Left ventricle myocardium inferior (tissue), 1 donor: ENCODE measurements at places on chromosomes 13 and 19.

DNA sequence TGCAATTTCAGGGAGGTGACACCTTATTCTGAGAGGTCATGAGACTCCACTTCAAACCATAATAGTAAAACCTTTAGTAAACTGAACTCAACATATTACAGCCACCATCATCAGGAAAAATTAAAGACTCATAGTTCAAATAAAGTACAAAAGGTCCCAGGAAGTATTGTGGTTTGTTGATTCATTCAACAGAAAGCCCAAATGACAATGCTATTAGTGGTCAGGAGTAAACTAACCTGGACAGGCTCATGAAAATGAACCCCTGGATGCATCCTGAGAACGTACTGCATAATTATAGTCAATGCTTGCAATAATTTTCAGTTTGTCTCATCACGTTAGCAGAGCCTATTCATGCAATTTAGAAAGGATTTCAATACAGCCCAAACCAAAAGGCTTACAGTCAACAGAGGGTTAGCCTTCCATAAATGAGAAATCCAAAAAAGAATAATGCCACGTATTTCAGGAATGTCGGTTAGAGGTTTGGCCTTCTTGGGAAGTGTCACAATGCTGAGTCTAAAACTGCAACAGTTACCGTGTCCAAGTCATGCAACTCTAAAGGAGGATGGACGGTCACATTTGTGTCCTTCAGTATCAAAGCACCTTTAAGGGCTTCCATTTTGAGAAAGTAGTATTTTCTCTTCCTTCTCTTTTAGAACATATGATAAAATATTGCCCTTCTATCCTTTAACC lies 280.8 kb downstream of the ABCC4 start:
- no peak for DNase-seq

- DNase-seq: peak; percentile 98
Measured at GRCh38 chr19:8342684-8343482, at the start of gene KANK3. TSS of gene KANK3 (minus strand) at chr19:8343262. CDS start at chr19:8337828, 5,434 bp downstream.

DNA sequence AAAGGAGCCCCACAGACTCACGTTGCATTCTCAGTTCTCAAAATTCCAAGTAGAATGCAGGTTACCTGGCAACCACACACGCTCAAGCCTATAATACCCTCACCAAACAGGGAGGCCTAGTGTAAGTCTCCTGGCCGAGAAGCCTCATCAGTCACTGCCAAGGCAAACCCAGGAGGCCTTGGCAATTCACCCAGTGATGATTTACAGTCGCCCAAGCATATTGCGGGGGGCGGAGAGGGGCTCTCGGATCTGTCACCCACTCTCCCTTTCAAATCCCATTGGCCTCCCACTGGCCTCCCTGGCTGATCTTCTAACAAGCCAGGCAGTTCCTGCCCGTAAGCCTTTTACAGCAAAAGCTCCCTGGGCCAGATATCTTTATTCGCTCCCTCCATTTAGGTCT lies 1.1 kb downstream of the AKAP8L start:
- DNase-seq: no peak

DNA sequence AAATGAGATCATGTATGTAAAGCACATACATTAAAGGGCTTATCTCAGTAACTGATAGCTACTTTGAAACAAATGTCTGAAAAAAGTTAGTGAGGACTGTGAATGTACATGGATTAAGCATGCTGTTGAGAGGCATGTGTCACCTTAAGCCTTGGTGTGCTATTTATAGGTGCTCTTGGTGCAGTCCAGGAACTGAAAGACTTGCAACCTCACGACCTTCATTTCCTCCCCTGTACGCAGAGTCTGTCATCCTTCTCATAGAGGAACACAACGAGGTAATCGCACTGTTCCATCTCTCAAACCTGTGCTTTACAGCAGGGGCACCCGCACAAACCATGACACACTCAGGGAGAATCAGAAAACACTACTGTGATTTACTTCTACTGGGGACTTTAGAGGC lies 65.6 kb downstream of the UFM1 start:
- no peak for DNase-seq

DNA sequence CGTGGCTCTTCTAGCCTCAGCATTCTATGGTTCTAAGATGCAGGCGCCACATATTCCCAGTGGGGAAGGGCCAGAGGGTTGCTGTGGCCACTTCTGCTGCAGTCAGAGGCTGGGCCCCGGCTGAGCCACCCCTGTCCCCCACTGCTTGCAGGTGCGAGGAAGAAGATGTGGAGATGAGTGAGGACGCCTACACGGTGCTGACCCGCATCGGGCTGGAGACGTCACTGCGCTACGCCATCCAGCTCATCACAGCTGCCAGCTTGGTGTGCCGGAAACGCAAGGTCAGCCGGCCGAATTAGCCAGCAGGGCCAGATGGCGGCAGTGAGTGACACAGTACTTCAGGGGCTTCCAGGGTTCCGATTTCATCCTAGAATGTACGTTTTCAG lies 2.0 kb downstream of the LHB start:
- DNase-seq: no peak

- DNase-seq: peak; percentile 74
Measured at GRCh38 chr19:6528544-6529121, 2.2 kb upstream of the TNFSF9 start.

GRCh38 chr19:1256646-1257474 lies 8.5 kb downstream of the MIDN start:
- DNase-seq: no peak

DNA sequence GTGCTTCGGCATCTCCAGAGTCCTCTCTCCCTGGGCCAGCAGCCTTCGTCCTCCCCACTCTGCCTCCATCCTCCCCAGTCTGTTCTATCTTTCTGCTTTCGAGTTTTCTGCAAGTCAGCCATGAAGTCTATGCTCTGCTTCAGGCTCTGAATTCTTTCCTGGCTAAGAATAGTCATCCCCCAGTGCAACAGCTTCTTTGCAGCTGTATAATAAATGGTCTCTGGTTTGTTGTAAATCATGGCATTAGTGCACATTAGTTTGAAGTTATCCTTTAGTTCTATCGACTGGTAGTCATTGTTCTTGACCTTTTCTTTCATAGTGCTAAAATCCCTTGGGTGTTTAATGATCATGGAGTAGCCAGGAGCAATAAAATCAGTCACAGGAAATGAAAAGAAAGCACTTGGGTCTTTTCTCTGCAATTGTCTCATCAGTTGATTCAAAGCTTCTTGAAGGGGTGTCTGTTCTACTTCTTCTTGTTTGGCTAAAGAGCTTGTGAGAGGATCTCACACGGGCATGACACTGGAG lies 46.2 kb upstream of the SOX21 start:
- DNase-seq: no peak

DNA sequence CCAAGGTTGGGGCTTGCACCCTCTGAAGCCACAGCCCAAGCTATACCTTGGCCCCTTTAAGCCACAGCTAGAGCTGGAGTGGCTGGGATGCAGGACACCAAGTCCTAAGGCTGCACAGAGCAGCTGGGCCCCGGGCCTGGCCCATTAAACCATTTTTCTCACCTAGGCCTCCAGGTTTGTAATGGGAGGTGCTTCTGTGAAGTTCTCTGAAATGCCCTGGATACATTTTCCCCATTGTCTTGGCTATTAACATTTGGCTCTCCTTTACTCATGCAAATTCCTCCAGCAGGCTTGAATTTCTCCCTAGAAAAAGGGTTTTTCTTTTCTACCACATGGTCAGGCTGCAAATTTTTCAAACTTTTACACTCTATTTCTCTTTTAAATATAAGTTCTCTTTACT lies 93.8 kb upstream of the FGF14 start:
- no peak for DNase-seq

- no peak for DNase-seq
Measured at GRCh38 chr19:38463365-38463764, 29.9 kb downstream of the RYR1 start.

- DNase-seq: no peak
Measured at GRCh38 chr19:49741210-49741844, 21.8 kb downstream of the TSKS start.

GRCh38 chr13:101556676-101557123 lies 104.2 kb downstream of the ITGBL1 start:
- DNase-seq: no peak

DNA sequence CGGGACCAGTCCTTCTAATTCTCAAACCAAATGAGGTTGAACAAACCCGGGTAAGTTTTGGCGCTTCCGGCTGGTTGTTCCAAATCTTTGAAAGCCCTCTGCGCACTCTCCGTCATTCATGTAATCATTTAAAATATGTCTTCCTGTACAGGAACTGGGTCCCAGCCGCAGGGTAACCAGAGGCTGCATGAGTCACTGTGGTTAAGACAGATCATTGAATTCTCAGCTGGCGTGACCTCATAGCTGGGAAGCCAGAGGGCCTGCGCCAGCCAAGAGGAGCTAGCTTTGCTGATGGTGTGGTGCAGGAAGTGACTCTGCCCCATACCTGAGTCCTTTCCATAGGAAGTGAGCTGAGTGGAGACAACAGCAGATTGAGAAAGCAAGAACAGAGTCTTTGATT lies 135.2 kb downstream of the TSHZ3 start:
- peak; percentile 19 for DNase-seq

- DNase-seq: no peak
Measured at GRCh38 chr19:17183858-17184321, 31.3 kb upstream of the USE1 start.

GRCh38 chr19:1873524-1874473 lies 10.4 kb upstream of the KLF16 start:
- peak; percentile 67 for DNase-seq

DNA sequence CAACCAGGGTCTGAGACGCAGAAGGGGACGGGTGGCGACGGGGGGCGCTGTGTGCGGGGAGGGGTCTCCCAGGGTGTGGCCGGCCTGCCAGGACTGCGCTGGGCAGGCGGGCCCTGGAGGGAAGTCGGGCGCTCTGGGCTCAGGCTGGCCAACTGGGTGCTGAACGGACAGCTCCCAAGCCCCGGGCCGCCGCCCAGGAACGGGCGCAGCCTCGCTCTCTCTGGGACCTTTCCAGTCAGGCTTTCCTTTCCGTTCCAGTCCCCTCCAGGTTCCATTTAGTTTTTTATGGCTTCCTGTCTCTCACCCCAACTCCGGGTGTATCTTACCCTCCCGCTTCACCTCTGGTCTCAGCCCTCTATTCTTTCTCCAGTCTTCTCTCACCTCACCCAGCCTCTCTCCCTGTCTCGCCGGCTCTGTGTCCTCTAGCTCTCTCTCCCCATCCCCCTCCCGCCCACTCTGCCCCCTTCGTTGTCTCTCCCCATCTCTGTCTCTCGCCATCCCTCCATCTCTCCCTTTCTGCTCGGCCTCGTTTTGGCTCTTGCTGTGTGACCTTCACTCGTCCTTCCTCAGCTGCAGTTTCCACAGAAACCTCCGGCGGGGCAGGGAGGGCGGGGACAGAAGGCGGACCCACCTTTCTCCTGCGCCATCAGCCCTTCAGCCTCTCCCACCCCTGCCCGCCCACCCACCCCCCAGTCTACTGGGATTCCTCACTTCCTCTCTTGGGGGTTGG lies 3.3 kb upstream of the ATP1A3 start:
- DNase-seq: peak; percentile 47

- no peak for DNase-seq
Measured at GRCh38 chr13:80040196-80040980, 300.5 kb downstream of the SPRY2 start.

GRCh38 chr13:62320129-62321108 lies 904.8 kb upstream of the PCDH20 start:
- DNase-seq: no peak

- DNase-seq: no peak
Measured at GRCh38 chr13:98822225-98822606, 69.7 kb upstream of the SLC15A1 start.

- no peak for DNase-seq
Measured at GRCh38 chr19:31280287-31281006, 68.8 kb downstream of the TSHZ3 start.

GRCh38 chr19:37872383-37872782 lies 34.0 kb downstream of the WDR87 start:
- DNase-seq: no peak

DNA sequence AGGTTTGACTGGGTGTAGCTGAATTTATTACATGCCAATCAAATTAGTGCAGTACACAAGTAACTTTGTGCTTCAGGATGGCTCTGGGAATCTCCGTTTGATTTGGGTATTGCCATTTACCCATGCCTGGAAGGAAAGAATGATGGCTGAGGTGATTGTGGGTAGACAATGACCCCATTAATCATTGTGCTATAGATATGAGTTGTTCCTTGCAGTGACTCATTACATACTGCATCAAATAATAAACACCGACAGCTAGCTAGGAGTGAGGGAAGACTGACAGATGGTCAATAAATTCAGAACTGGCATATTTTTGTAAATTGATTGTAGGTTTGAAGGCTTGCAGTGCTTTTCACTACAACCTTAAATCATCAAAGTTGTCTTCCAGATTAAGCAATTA lies 1069.5 kb downstream of the DIAPH3 start:
- no peak for DNase-seq

- no peak for DNase-seq
Measured at GRCh38 chr19:31436121-31436776, 87.0 kb upstream of the TSHZ3 start.

GRCh38 chr13:29514720-29515310 lies 80.7 kb downstream of the SLC7A1 start:
- no peak for DNase-seq

- no peak for DNase-seq
Measured at GRCh38 chr19:2726904-2727639, 5.9 kb upstream of the DIRAS1 start.

DNA sequence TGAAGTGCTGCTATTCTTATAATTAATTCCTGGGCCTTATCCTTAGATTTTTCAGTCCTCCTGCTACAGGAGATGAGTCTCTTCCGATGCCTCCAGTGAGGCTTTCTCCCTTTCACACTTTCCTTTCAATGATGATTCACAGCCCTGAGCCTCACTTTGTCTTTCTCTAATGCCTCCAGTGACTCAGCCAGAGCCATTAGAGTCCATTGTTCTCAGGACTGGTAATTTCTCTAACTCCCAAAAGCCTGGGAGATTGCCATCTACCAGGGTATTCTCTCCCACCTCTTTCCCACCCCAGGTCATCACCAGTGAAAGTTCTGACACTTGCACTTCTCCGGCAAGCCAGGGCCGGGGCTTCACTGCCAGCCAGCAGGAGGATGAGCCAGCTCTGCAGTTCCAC lies 49.6 kb upstream of the ARGLU1 start:
- no peak for DNase-seq

DNA sequence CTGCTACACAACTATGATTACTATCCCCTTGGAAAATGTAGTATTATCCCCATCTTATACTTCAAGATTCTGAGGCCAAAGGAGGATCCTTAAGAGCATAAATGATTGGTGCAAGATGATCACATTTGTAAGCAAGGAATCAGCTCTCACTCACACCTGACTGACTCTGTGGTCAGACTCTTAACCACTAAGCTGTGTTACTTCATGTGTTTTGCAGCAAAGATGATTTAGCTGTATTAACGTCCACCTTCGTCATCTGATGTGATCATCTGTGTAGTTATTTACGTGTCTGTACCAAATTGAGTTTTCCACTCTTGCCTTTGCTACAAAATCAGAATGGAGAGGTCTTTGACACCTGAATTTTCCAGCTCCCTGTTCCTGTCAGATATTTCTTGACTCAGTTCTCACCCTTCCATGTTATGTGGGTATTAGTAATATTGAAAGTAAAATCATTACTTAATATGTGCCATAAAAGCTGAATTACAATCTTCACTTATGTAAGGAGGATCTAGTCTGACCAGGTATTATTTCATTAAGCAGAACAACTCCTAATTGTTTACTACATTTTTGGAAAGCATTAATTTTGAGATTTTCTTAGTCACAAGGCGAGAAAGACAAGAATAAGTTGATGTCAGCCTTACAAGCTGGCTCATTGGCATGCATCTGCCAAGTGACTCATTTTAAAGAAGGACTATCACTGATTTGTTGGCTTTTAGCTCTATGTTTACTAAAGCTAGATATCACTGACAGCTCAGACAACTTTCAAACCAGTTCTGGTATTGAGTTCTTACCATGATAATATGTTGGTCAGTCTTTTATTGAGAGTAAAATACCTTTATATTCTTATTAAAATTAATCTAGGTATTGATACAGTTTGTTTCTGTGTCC lies 1279.8 kb upstream of the PCDH9 start:
- no peak for DNase-seq

- DNase-seq: no peak
Measured at GRCh38 chr13:41407380-41407779, 50.0 kb upstream of the RGCC start.
